ENCODE measurements at places on chromosomes 13 and 19.

- DNase-seq = peak; percentile 87
- no peak overlapping the region for H3K4me3 ChIP-seq
- peak overlapping the region; percentile 71 for H3K27ac ChIP-seq
- no peaks in the 10 kb centered on the region for H3K36me3 ChIP-seq
- no peaks in the 10 kb centered on the region for H3K27me3 ChIP-seq
Observed at GRCh38 chr13:59531571-59532091, 632.1 kb downstream of the DIAPH3 start.

GRCh38 chr13:95387733-95388207, 86.5 kb upstream of the ABCC4 start:
- peak; percentile 81 for DNase-seq
- H3K4me1 ChIP-seq = no peaks in the 10 kb centered on the region
- no peaks in the 10 kb centered on the region for H3K36me3 ChIP-seq
- H3K4me3 ChIP-seq = no peak overlapping the region

DNA sequence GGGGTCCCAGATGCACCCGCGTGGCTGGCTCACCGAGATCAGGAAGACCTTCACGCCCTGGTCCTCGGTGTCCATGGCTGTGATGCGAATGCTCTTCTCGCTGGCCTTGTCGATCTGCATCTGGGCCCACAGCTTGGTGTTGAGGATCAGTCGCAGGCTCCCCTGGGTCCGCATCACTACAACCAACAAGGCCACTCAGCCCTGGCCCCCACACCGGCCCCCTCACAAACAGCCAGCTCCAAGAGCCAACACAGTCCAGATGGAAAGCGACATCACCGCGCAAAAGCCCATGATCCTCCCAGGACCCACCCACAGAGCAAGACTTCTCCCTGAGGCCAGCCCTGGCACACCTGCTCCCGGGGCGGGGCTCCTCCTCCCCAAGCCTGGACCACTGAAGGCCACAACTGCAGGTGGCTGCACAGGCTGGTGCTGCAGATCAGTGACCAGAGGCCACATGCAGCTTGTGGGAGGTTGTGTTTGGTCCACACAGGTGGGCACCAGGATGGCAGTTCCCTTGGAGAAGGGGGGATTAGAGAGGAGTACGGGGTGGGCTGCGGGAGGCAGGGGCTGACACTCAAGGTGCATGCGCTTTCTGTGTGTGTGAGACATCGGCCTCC, 4.5 kb downstream of the CAPS start:
- H3K36me3 ChIP-seq = peaks cover 80% of the 10 kb centered on the region
- H3K4me1 ChIP-seq = peaks cover 18% of the 10 kb centered on the region
- H3K4me3 ChIP-seq = no peak overlapping the region

DNA sequence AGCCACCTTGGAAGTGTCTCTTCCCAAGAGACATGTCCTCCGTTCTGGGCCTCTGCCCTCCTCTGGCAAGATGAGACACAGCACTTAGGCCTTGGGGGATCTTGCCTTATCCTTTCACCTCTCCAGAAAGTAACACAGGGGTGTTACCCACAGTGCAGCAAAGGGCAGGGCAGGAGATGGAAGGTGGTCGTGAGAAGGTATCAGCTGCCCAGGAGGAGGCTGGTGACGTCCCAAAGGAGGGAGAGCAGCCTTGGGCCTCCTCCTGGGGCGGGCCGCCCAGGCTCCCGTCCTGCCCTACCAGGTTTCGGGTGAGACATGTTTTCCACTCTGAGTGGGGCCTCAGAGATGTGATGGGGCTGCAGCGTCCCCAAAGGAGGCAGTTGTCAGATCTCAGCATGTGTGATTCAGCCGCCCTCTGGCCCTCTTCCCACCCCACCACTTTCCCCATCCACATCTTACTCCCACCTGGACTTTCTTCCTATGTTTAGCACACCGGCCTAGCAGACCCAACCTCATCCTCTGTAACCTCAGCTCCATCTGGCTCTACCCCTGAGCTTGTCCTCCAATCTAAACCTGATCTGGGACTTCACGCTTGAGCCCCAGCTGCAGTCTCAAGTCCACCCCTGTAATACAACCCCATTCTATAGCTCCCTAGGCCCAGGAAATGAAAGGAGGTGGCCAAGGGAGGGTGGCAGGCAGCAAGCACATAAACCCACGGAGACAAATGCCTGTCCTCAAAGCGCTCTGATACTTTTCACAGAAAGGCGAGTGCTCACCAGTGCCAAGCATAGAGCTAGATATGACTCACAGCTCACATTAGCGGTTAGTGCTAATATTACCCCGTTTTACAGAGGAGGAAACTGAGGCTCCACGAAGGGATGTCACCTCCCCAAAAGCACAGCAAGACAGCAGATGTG, 9.3 kb downstream of the POU2F2 start:
- peaks cover 5% of the 10 kb centered on the region for H3K4me1 ChIP-seq
- no peak overlapping the region for H3K4me3 ChIP-seq
- H3K27ac ChIP-seq = no peak overlapping the region
- peaks cover 4% of the 10 kb centered on the region for H3K27me3 ChIP-seq
- DNase-seq = no peak
- no peaks in the 10 kb centered on the region for H3K36me3 ChIP-seq

DNA sequence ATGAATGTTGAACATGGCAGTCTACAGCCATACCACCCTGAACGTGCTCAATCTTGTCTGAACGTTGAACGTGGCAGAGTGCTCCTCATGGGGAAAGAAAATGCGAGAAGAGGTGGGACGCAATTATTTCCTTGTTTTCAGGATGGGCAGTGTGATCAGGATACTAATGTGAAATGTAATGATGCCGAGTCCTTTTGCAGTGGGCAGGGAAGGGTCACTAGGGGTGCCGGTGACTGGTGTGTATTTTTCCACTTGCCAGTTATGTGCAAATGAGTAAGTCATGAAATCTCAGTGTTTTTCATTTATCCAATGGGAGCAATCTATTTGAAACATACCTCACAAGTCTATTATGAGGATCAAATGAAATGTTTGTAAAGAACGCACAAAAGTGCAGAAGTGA, 84.8 kb downstream of the LNX2 start:
- no peak for DNase-seq
- H3K27me3 ChIP-seq = no peaks in the 10 kb centered on the region
- no peaks in the 10 kb centered on the region for H3K36me3 ChIP-seq
- H3K27ac ChIP-seq = no peak overlapping the region
- peaks cover 2% of the 10 kb centered on the region for H3K4me1 ChIP-seq

- H3K27ac ChIP-seq = no peak overlapping the region
- no peaks in the 10 kb centered on the region for H3K36me3 ChIP-seq
- no peaks in the 10 kb centered on the region for H3K4me1 ChIP-seq
- no peak overlapping the region for H3K4me3 ChIP-seq
Observed at GRCh38 chr13:79194272-79194671, 211.8 kb downstream of the RBM26 start.

Data from muscle of leg (tissue), 16 donors.